ENCODE measurements at places on chromosomes 12 and 14.

DNA sequence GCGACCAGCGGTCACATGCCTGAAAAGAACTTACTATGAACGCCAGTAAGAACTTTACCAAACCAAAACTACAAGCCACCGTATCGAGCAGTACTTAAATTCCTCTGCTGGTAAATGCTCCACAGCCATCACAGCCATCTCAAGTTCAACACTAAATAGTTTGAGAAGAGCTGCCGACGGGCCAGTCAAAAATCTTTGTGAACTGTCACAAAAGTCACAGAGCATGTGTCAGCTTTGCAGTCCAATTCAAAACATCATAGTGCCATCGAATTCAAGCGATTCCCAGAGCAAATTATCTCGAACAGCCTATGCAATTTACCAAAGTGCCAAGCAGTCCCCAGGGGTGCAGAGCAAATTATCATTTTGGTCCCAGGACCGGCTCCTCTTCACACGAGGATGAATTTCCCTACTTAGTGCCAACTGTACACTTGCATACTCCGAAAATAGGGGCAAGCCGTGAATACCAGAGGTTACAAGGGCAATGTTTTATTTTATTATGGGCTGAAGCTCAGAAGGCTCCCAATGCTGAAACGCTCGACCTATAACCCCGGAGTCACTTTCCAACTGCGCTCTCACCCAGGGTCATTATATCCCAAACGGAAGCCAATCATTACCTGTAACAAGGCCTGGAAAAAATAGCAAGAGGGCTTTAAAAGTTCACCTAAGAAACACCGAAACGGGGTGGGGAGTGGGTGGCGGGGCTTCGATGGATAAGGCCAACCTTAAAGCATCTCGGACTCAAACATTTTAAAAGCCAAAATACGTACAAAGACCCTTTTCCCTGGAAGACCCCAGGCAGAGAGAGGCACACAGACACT is 1.1 kb downstream of the LRP6 start:
- peak; percentile 32 for DNase-seq

DNA sequence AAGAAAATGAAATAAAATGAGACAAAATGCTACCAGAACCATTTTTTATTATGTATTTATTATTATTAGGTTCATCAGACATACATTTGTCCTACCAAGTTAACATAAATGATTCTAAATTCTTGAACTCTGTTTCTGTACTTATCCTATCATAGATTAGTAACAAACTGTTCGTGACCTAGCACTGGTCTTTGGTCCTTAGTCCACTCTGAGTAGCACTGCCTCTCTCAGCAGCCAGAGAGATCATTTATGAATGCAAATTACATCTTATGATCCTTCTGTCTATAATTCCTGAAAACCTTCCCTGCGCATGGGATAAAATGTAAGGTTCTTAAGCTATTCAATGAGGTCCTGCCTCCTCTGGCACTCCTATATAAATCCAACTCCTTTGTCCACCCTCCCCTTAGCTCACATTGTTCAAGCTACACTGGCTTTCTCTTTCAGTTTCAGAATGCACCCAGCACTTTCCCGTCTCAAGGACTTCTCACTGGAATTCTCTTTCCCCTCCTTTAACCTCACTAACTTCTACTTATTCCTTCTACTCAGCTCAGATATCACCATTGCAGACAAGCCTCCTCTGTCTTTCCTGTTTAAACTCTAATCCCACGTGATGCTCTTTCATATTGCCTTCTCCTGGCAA is 17.1 kb downstream of the PDZRN4 start:
- no peak for DNase-seq

DNA sequence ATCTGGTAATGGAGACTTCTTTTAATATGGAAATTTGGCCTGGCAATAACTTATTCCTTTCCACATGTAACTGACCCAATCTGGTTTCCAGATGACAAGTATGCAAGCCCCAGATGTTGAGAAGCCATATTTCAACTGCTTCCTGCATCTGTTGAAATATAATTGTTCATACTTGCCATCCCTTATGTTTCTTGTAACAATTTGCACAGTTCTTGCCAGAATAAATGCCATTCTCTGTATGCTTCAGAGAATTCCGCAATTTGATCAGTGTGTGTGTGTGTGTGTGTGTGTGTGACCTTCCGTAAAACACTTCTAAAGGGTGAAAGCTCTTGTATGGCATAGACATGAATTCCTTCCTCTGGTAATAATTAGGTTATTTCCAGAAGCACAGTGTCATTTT is 1.8 kb upstream of the CLEC2A start:
- no peak for DNase-seq

GRCh38 chr12:91023326-91024004 is 18.7 kb upstream of the EPYC start:
- no peak for DNase-seq

GRCh38 chr14:65981192-65981843 is 504.9 kb upstream of the CCDC196 start:
- no peak for DNase-seq

DNA sequence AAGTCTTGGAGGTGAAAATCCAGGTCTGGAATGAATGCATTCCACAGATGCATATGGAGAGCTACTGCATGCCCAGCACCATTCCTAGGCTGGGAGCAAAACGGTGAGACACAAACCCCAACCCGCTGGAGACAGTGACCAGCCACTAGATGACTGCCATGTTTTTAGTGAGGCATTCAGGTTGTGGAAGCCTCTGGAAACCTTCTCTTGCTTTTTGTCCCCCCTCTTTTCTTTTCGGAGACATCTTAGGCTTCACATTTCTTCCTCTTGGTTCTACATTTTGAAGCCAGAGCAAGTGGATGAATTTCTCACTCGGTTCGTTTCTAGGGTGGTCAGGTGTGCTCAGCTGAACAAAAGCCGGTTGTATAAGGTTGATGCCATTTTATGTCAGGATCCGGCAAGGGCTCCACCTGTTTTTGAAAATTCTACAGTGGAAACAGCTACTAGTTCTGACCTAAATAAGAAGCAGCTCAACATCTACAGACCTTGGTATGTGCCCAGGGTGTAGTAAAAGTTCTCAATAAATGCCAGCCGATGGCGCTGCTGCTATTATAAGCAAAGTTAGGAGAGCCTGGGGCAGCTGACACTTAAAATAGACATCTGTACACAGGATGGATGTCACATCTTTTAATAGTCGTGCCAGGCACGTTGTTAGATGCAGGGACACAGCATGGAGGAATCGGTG is 1.8 kb upstream of the ZNF839 start:
- DNase-seq = no peak

DNA sequence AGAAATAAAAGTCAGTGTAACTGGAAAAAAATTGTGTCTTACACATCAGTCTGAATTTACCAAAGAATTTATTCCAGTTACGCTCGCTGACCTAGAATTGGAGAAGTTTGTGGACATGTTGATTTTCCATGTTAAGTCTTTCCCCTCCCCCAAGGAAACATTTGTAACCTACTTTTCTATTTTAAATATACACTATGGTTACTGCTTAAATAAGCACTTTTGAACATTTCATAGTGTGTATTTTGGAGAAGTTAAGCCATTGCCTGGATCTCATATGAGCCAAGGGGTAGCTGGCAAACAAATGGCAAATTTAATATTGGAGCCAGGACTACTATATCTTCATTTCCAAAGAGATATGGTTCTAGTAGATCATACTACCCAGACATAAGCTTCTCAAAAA is 42.9 kb upstream of the NT5DC3 start:
- no peak for DNase-seq

DNA sequence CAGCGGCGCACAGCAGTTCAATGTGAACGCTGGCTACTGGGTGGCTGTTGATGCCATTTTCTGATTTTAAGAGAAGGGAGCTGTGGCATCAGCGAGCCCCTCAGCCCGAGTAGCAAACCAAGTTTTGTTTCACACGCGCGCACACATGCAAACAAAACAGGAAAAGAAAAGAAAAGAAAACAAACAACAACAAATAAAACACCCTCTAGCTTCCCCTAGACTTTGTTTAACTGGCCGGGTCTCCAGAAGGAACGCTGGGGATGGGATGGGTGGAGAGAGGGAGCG is 540 bp downstream of the PAX9 start:
- no peak for DNase-seq
